ENCODE measurements at places on chromosomes 6 and 20.

DNA sequence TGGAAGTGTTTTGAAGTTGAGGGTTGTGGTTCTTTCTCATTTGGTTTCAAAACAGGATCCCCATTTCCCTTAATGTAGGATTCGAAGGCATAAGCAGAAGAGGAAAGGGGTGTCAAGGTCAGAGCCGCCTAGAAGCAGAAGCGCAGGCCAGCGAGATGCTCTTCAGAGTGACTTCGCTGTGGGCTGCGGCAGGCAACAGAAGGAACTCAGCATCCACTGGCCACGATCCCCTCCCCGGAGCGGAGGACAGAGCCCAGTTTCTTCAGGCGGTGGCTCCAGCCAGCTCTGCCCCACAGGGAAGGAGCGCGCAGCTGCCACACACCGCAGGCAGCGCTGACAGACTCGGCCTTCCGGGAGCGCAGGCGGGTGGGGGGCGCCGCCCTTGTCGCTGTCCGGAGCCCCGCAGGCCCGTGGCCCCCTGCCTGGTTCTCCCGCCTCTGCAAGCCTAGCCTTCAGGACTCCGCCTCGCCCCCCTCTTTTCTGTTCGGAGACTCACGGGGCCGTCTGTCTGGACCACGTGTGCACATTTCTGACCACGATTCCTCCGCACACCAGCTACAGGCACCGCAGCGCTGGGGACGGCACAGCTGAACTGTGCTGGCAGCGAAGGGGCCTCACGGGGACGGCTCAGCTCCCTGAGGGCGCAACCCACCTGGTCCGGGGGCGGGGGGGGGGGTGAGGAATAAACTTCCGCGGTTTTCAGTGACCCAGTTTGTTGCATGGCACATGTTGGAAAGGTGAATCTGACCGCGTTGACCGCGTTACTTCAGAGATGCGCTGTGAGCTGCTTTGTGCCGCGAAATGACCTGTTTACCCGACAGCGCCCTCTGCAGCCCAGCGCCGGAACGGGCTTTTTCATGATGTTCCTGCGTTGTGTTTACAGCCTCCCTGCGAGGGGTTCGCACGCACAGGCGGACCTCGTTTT is 26.1 kb downstream of the TTLL2 start:
- peak; percentile 84 for DNase-seq

- peak; percentile 36 for DNase-seq
Observed at GRCh38 chr20:12594410-12595088, 414.2 kb upstream of the SPTLC3 start.

- no peak for DNase-seq
Observed at GRCh38 chr6:82889143-82889542, 176.5 kb downstream of the UBE3D start.

GRCh38 chr6:12595161-12595811 is 121.3 kb upstream of the PHACTR1 start:
- DNase-seq: no peak

DNA sequence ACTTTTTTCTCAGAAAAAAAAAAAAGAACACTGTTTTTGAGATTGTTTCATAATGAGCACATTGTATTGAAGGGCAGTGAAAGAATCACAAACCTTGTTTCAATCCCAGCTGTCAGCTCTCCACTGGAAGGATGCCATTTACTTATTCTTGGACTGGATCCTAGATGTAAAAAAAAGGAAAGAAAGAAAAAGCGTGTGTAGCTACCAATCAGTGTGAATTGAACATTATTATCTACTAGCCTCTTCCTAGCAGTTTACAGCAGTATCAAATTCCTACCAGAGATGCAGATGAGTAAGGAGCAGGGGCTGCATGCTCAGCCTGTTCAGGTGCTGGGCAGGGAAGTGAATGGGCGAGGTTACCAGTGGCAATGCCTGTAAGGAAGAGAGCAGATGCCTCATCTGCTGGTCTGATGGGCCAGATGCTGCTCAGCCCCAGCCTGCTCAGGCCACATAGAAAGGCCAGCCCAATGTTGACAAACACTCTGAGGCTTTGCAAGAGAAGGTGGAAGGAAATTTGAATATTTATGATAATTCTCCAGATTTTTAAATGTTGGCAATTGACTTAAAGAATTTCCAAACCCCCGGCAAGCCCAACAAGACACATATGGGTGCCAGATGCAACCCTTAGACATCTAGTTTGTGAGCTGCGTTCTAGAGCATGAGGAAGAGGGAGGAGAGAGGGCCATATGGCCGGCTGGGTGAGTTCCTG is 189.5 kb downstream of the IBTK start:
- peak; percentile 85 for DNase-seq

GRCh38 chr6:34059136-34059731 is 86.7 kb downstream of the GRM4 start:
- no peak for DNase-seq

GRCh38 chr20:40679184-40679583 is 9.9 kb downstream of the MAFB start:
- DNase-seq: peak; percentile 38

DNA sequence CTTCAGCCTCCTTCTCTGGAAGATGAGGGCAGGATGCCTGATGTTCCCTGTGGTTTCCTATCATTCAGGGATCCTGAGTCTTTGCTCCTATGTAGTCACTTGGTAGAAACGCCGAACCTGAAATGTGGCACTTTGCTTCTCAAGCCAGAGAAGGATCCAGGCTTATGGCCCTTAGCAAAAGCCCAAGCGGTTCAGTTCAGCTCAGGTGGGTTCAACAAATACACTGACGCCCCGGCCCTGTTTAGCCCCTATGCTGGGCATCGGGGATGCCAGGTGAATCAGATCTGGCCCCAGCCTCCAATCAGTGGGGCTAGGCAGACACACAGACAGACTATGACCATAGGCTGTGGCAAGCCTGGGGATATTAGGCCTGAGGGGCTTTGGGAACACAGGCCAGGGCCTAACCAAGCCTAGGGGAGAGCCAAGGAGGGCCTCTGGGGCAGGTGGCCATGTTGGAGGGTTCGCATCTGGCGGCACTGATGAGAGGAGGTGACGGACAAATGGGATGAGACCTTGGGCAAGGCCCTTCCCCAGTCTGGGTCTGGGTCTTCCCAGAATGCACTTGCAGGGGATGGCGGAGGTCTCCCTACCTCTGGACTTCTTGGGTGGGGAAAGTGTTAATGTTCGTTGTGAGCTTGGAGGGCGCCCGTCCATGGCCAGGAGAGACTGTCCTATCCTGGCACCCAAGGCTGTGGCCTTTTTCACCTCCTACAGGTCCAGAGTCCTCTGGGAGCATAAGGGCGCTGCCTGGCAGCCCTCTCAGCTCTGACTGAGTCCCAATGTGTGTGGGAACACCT is 17.6 kb upstream of the SRC start:
- DNase-seq: no peak

DNA sequence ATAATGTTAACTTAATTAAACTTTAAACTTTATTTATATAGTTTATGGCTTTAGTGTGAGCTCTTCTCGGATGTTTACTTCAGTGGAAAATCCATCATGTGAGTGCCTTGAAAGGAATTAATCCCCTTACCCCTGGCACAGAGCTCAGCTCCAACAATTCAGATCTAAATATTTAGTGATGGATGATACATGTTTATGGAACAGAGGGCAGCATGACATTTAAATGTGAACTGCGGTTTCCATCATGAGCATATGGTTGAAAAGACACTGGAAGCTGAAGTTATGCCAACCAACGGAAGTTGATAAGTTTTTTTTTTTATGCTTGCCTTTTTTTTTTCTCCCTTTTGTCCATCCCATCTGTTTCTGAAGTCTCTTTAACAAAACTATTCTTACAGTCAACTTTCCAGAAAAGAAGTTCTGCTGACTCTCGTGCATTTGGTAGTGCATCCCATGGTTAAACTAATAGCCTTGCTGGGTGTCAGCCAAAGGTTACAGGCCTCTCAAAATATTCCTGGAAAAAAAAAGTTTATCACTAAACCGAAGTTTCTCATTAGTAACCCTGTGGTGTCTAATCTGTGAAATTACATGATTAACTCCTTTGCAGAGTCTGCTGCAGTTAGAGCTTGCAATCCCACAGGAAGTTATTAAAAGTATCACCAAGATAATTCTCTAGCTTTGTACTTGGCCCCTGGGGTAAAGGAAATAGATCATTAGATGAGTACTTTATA is 243.9 kb upstream of the TCF21 start:
- peak; percentile 87 for DNase-seq

- peak; percentile 96 for DNase-seq
Observed at GRCh38 chr20:62407221-62407992, at the start of gene CABLES2. CABLES2 (minus strand) TSS chr20:62407285; CDS start chr20:62407276, 9 bp downstream.

DNA sequence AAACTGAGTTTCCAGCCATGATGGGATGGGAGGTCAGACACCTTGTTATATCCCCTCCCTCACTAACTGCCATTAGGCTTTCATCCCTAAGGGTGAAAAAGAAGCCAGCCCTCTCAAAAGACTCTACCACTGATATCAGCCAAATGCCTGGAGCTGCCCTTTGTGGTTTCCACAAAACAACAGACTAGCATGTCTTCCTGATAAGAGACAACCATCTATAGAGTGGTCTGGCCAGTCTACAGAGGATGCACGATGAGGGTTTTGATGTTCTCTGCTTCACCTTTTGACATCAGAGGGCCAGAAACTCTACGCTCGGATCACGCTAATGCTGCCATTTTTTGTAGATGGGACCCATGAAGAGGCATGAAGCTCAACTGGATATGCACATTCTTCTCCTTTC is 61.7 kb upstream of the ARHGAP18 start:
- no peak for DNase-seq

- DNase-seq: peak; percentile 30
Observed at GRCh38 chr6:57432157-57432556, 114.7 kb downstream of the PRIM2 start.

DNA sequence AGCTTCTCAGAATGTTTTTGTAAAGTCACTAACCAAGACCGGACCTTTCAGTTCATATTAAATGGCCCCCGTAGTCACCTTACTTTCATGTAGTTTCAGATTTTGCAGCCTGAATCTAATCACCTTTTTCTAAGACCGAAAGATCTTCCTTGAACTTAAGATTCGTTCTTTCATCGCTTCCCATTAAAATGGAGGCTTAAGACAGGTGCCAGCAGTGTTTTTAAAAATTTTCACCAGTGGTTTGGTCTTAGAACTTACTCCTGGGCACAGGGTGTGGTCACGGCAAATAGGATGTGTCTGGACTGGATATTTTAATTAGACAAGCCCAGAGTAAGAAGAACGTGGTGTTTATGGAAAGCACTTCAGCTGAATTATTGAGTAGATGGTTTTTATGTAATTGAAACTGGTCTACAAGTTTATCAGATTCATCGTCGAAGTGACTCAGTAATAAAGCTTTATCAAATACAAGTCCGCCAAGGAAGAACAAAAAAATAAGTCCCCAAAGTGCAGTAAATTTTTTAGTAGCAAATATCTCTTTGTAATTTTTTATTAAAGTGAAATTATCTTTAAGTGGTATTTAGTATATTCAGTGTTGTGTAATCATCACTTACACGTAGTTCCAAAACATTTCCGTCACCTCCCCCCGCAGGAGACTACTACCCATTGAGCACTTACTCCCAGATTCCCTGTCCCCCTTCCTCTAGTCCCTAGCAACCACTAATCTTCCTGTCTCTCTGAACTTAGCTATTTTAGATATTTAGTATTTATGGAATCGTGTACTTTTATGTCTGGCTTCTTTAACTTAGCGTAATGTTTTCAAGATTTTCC is 868 bp downstream of the SRSF3 start:
- DNase-seq: peak; percentile 87

- no peak for DNase-seq
Observed at GRCh38 chr6:126020305-126021050, 34.1 kb downstream of the TRMT11 start.

GRCh38 chr6:35505999-35506412 is 6.7 kb downstream of the TULP1 start:
- no peak for DNase-seq
